ENCODE measurements at places on chromosomes 2 and 18.

- no peak for DNase-seq
These were observed 185.3 kb upstream of the SIX2 start for GRCh38 chr2:45194596-45194995.

DNA sequence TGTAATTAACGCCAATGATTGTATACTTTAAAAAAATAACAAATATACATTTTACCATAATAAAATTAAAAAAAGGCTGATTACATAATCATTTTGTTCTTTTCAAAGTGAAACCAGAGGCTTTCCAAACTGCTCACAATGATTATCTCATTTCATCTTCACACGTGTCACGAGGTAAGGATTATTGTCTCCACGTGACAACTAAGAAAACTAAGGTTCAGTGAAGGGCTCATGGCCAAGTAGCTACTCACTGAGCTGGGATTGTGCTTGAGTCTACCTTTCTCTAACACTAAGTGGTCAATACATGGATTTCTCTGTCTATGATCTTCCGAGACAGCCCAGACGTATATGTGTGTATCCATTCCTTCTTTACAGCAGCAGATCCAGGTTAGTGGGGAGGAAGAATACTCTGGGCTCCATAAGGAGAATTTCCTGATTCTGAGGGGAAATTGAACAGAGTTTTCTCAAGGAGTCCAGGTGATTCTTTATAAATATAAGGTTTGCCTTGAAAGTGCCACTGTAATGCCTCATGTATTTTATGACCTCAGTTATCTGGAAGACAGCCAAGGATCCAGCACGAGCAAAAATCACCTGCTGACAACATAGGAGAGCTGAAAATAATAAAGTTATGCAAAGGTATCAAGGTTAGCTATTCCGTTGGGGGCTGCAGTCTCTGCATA, 25.6 kb upstream of the ACSL3 start:
- no peak for DNase-seq

GRCh38 chr2:5969303-5969702, 277.1 kb downstream of the SOX11 start:
- no peak for DNase-seq

DNA sequence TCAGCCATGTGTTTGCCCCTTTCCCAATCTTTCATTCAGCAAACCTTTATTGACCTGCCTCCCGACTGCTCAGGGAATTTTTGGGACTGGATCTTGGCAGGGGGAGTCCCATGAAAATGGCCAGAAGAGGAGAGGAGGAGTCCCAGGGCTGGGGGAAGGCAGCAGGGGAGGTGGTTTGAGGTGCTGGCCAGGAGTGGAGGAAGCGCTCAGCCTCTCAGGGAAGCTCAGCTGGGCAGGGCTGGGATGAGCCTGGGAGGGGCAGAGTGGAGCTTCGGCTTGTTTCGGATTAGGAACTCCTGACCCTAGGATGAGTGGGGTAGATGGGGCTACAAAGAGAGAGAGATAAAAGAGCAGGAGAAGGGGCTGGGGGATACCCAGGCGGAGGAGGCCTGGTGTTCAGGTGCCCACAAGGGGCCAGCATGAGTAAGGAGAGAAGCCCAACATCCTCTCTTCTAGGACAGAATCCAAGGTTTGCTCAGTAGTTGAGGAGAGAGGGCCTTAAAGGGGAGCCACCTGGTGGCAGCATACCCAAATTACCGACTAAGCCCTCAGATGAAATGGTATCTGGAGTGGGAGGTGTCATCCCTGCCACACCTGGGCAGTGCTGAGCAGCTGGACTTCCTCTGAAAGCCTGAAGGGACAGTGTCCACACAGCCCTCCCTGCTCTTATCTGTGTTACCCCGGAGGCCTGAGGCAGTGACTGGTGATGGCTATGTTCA, 91.1 kb downstream of the INHBB start:
- no peak for DNase-seq

- DNase-seq, result no peak
These were observed 167.5 kb downstream of the TWIST2 start for GRCh38 chr2:239015218-239015900.

- DNase-seq, result no peak
These were observed 29.7 kb downstream of the TAF4B start for GRCh38 chr18:26255695-26256622.

- DNase-seq, result peak; percentile 62
These were observed 550 bp downstream of the MFSD6 start for GRCh38 chr2:190408538-190409271.

- DNase-seq, result no peak
These were observed 78.8 kb upstream of the SMAD2 start for GRCh38 chr18:48009116-48009745.

- no peak for DNase-seq
These were observed 34.0 kb downstream of the PIGN start for GRCh38 chr18:62152844-62153243.

DNA sequence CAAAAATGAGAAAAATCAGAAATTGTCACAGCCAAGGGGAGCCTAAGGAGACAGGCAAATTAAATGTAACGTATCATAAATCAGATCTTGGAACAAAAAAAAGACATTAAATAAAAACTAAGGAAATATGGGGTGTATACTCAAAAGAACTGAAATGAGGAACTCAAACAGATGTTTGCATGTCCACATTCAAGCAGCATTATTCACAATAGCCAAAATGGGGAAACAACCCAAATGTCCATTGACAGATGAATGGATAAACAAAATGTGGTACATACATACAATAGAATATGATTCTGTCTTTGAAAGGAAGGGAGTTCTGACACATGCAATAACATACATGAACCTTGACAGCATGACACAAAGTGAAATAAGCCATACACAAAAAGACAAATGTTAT, 155.8 kb upstream of the KLF7 start:
- DNase-seq, result no peak

GRCh38 chr18:9539283-9539682, 64.0 kb downstream of the RALBP1 start:
- no peak for DNase-seq

- DNase-seq, result no peak
These were observed 83.4 kb downstream of the ZFP36L2 start for GRCh38 chr2:43142921-43143438.

DNA sequence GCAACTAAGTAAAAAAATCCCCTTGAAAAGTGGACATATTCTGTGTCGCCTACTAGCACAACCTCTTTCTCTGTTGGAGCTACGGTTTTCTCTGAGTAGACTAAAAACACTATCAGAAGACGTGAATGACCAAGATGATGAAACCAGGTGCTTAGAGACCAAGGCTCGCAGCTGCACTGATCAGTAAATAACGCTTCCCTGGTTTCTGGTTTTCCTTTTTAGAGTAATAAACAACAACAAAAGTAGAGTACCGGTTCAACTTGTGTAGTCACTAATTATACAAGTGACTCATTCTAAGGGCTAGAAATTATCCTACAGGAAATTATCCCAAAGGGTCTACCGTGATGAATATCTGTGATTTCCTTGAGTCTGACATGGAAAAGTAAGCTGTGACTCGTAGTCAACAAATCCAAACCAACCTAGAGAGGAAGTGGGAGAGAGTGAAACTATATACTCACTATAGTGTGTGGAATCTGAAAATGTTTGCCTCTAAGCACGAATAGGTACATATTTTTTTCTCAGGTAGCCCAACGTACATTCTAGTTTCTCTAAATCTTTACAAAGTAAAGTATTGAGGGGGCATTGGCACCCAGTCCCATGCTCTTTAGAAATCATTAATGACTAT, 17.8 kb downstream of the RASGRP3 start:
- DNase-seq, result no peak

- no peak for DNase-seq
These were observed 179.7 kb downstream of the EVA1A start for GRCh38 chr2:75381032-75381431.

DNA sequence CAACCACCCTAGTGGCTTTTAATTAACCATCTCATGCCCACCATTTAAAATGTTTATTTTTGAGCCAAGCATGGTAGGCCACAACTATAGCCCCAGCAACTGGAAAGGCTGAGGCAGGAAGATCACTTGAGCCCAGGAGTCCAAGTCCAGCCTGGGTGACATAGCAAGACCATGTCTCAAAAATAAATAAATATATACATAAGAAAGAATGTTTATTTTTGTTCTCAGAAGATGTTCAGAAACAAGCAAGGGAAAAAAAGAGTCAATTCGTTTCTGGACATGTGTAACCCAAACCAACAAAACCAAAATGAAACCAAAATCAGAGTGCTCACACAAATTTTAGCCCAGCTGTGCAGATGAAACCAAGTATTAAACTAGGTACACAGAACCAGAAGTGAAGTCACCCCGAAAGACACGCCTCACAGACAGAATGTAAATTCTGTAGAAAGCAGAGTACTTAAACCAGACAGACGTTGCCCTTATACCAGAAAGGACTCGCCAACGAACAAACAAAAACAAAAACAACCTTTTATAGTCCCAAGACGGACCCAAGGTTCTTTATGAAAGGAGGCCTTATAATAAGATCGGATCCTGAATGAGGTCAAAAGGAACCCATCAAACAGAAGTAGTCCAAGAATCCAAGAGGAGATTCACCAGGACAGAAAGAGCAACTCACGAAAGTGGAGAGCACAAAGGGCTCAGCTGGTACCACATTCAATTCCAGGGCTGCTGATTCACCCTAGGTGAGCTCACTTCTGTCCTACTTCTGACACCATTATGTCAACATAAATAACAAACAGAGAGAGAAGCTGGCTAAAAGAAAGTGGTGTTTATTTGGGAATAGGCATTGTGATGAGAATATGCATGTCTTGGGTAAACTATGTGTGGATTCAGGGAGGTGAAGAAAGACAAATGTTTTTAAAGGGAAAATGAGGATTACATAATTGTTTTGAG, 31.8 kb upstream of the MTCL1 start:
- no peak for DNase-seq
